HFFc6 (cell line): ENCODE measurements at places on chromosomes 2 and 18. TPM values are rescaled to one million over a fixed set of nuclear protein-coding genes. Genes with fewer than 3 reads are reported as not detected.

The UGT1A4 gene
- total RNA-seq = not detected in 3 replicates

The TUBB8B gene
- not detected in 3 replicates for total RNA-seq

The FOXI3 gene
- total RNA-seq = not detected in 3 replicates

The TUBA4B gene
- not detected in 3 replicates for total RNA-seq

The FBXO11 gene
- 42.3 to 51.6 TPM (median 47.4 TPM) in 3 replicates for total RNA-seq

The CCBE1 gene
- 152 and 204 TPM in 2 replicates for total RNA-seq

The HOXD12 gene
- 0.13 to 0.32 TPM in 2 of 3 replicates, not detected in the other for total RNA-seq

The CCDC85A gene
- total RNA-seq = 24.0 to 37.8 TPM (median 26.0 TPM) in 3 replicates

The C2orf78 gene
- total RNA-seq = not detected in 2 replicates

The AMER3 gene
- total RNA-seq = not detected in 3 replicates

The UGT1A7 gene
- not detected in 3 replicates for total RNA-seq

GRCh38 chr2:182548031-182548950, 121.5 kb upstream of the PDE1A start:
- no peak overlapping the region for H3K27ac ChIP-seq
- no peaks in the 10 kb centered on the region for H3K36me3 ChIP-seq
- no peaks in the 10 kb centered on the region for H3K27me3 ChIP-seq
- H3K4me3 ChIP-seq = no peak overlapping the region
- no peak for DNase-seq
- H3K4me1 ChIP-seq = peaks cover 33% of the 10 kb centered on the region

DNA sequence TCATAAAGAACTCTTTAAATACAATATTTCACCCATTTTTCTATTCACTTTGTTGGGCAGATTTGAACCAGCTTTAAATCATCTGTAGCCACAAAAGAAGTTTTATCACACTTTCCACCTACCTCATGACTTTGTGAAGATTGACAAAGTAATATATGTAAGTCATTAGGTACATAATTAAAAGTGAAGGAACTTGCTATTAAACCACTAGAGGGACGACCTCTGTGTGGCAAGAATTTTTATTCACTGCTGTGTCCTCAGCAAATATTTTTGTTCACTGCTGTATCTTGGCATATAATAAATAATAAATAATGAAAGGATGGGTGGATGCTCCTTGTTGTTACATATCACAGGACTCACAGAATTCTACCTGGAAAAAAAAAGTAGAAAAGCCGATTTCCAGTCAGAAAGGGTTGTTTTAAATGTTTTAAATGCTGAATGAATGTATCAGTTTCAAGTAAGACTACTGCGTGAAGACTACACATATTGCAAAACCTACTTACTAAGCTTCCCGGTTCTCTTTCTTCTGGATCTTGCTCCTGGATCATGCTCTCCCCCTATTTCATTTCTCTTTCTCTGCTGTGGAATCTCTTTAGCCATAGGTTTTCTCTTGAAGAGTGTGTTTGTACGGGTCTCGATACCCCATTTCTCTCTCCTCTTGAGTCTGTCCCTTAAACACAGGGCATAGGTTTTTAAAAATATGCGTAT, 44.8 kb downstream of the KCMF1 start:
- H3K4me1 ChIP-seq = peaks cover 77% of the 10 kb centered on the region
- no peak overlapping the region for H3K4me3 ChIP-seq
- peaks cover 7% of the 10 kb centered on the region for H3K36me3 ChIP-seq
- H3K27me3 ChIP-seq = peaks cover 2% of the 10 kb centered on the region; the same call in 1 of the 2 replicates

DNA sequence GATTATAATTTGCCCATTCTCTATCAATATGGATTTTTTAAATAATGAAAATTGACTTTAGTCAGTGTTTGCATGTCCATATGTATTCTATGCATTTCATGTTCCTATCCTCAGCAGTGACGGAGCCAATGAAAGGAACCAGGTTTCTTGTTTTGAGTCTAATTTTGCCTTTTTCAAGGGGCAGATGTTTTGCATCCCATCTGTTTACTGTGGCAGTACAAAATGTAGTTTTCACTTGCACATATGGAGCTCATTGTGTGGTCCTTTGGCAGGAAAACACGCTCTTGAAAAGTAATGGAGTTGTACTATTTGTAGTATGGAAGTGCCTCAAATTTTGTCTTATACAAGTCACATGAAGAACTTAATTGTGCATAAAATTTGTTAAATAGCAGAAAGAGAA, 127.8 kb downstream of the AGPS start:
- H3K27ac ChIP-seq = no peak overlapping the region
- H3K27me3 ChIP-seq = no peaks in the 10 kb centered on the region
- H3K4me3 ChIP-seq = no peak overlapping the region
- peaks cover 8% of the 10 kb centered on the region for H3K4me1 ChIP-seq
- 0 out of 2 replicates have a peak, but pooled peaks cover 3% of the 10 kb centered on the region for H3K36me3 ChIP-seq

GRCh38 chr2:236117401-236117800, 50.8 kb downstream of the GBX2 start:
- H3K27me3 ChIP-seq = no peaks in the 10 kb centered on the region; the same call in 1 of the 2 replicates
- peaks cover 13% of the 10 kb centered on the region for H3K36me3 ChIP-seq
- H3K27ac ChIP-seq = no peak overlapping the region
- no peak for DNase-seq
- no peaks in the 10 kb centered on the region for H3K4me1 ChIP-seq
- no peak overlapping the region for H3K4me3 ChIP-seq

DNA sequence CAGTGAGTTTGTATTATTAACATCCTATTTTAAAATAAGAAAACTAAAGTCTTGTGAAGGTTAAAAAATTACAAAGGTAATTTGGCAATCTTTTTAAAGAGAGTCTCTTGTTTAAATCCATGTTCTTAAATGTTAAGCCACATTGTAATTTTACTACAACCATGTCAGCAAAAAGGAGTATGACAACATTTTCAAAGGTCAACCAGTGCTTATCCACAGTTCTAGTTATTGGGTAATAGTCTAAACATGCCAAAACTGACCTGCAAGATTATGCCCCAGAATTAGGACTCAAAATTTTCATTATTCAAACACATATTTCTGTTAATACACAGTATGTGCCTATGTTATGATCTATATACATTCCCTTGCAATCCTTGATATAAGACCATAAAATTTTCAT, 1312.6 kb upstream of the CHAC2 start:
- no peaks in the 10 kb centered on the region for H3K36me3 ChIP-seq
- H3K27ac ChIP-seq = no peak overlapping the region
- no peak overlapping the region for H3K4me3 ChIP-seq
- DNase-seq = no peak
- 0 out of 2 replicates have a peak, but pooled peaks cover 6% of the 10 kb centered on the region for H3K4me1 ChIP-seq

- peaks cover 22% of the 10 kb centered on the region for H3K4me1 ChIP-seq
- DNase-seq = no peak
- H3K4me3 ChIP-seq = peak overlapping the region; percentile 97
- H3K27me3 ChIP-seq = no peaks in the 10 kb centered on the region
These were observed 25.8 kb upstream of the TMEM182 start for GRCh38 chr2:102736110-102736409.

DNA sequence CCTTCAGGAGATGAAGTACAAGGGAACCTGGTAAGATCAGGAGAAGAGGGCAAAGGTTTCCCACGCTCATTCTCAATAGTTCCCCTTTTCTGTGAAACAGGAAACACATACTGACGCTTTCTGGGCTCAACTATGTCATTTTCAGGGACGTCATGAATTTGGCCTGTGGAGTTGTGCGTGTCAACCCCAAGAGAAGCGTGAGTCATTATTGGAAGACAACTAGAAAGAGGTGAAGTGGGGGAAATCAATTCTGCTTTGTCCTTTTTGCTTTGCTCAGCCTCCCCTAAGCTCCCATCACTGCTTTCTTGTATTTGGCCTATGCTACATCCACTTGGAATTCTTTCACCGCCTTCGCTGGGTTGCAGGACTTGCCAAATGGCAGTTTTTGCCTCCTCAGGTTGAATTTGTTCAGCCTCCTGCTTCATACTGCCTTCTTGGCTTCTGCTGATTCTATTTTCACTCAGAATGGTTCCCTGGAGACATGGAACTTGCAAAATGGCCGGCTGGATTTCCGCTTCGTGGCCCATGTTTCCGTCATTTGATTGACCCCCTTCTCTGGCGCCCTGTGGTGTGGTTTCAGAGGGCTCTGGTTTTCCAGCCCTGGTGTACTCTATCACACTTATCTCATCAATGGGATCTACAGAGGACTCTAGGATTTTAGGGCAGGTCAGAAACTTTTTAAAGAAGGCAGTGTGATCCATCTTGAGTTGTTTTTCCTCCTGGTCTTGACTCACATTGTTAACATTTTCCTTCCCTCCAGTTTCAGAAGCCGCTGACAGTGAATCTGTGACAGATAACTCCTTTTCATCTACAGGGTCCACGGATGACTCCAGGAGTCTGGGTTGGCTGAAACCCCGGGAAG, 93.3 kb downstream of the ALPK2 start:
- peaks cover 2% of the 10 kb centered on the region; the same call in 1 of the 2 replicates for H3K27me3 ChIP-seq
- H3K4me3 ChIP-seq = no peak overlapping the region
- no peak for DNase-seq
- peak overlapping the region; percentile 16; the same call in 1 of the 2 replicates for H3K27ac ChIP-seq

- H3K36me3 ChIP-seq = peaks cover 14% of the 10 kb centered on the region; the same call in 1 of the 2 replicates
- H3K27me3 ChIP-seq = no peaks in the 10 kb centered on the region; the same call in 1 of the 2 replicates
- no peak for DNase-seq
- H3K4me1 ChIP-seq = peaks cover 34% of the 10 kb centered on the region
- H3K27ac ChIP-seq = no peak overlapping the region
- H3K4me3 ChIP-seq = no peak overlapping the region
These were observed 119.2 kb upstream of the STK17B start for GRCh38 chr2:196290569-196290968.

DNA sequence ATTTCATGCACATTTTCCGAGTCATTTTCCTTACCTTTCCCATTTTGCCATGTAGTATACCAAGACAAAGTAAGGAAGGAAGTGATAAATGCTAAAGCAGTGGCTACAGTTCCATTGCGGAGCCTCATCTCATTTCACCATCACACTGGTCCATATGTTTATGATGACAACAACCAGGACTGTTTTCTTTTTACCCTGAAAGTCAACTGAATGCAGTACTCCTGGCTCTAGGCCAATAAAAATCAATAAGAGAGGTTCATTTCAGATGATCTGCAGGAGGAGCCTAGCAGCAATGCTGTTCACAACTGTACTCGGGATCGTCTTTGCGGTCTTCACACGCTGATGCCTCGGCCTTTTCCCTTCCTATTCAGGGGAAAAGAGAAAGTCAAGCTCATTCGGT, 4.7 kb downstream of the MGAT4A start:
- H3K27me3 ChIP-seq = peaks cover 31% of the 10 kb centered on the region
- DNase-seq = no peak
- H3K36me3 ChIP-seq = no peaks in the 10 kb centered on the region
- H3K4me1 ChIP-seq = no peaks in the 10 kb centered on the region
- no peak overlapping the region for H3K4me3 ChIP-seq

DNA sequence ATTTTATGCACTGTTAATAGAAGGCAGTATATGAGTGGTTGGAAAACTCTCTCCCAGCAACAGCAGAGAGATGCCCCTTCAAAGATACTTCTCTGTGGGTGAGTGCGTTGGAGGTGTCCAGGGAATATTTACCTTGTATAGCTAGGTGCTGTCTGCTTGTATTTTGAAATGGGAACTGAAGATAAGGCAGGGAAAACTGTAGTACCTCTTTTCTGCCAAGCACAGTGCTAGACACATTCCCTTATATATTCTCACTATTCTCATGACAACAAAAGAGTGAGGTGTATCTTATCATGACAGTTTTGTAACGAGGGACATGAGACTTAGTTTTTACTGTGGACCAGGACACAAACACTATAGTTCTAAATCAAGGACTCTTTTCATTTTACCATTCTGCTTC, 2.1 kb downstream of the TTC39C start:
- DNase-seq = no peak
- H3K27me3 ChIP-seq = peaks cover 10% of the 10 kb centered on the region
- peaks cover 28% of the 10 kb centered on the region for H3K4me1 ChIP-seq
- H3K36me3 ChIP-seq = peaks cover 6% of the 10 kb centered on the region
- no peak overlapping the region for H3K27ac ChIP-seq

- H3K4me1 ChIP-seq = peaks cover 34% of the 10 kb centered on the region
- DNase-seq = no peak
- H3K27ac ChIP-seq = no peak overlapping the region
These were observed 1.2 kb downstream of the EFEMP1 start for GRCh38 chr2:55922291-55922907.

- no peak overlapping the region for H3K4me3 ChIP-seq
- DNase-seq = no peak
- peaks cover 16% of the 10 kb centered on the region for H3K36me3 ChIP-seq
- H3K27ac ChIP-seq = no peak overlapping the region
- H3K4me1 ChIP-seq = peaks cover 3% of the 10 kb centered on the region
These were observed 891.6 kb upstream of the ZEB2 start for GRCh38 chr2:145411493-145411892.

DNA sequence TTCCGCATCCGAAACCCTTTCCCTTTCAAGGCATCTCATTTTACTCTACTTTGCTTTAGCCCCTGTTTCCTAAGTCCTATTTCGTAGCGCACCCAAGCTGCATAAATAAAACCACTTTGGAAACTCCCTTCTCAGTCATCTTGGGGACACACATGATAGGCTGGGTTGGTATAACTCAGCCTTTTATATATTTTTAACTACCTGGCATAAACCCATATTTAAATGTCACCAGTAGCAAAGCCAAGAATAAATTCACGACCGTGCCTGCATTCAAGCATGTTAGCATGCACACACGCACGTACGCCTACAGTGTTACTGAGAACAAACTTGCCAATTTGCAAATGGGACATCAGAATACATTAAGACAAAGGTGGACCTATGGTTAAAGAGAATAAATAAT, 564.7 kb upstream of the PIK3C3 start:
- H3K27me3 ChIP-seq = peaks cover 1% of the 10 kb centered on the region
- no peak overlapping the region for H3K4me3 ChIP-seq
- peaks cover 5% of the 10 kb centered on the region; the same call in 1 of the 2 replicates for H3K4me1 ChIP-seq
- no peak overlapping the region for H3K27ac ChIP-seq
- no peak for DNase-seq

GRCh38 chr2:96449174-96449573, 56.0 kb downstream of the NEURL3 start:
- H3K27ac ChIP-seq = no peak overlapping the region
- H3K4me1 ChIP-seq = no peaks in the 10 kb centered on the region
- H3K4me3 ChIP-seq = no peak overlapping the region
- H3K36me3 ChIP-seq = no peaks in the 10 kb centered on the region
- DNase-seq = no peak

DNA sequence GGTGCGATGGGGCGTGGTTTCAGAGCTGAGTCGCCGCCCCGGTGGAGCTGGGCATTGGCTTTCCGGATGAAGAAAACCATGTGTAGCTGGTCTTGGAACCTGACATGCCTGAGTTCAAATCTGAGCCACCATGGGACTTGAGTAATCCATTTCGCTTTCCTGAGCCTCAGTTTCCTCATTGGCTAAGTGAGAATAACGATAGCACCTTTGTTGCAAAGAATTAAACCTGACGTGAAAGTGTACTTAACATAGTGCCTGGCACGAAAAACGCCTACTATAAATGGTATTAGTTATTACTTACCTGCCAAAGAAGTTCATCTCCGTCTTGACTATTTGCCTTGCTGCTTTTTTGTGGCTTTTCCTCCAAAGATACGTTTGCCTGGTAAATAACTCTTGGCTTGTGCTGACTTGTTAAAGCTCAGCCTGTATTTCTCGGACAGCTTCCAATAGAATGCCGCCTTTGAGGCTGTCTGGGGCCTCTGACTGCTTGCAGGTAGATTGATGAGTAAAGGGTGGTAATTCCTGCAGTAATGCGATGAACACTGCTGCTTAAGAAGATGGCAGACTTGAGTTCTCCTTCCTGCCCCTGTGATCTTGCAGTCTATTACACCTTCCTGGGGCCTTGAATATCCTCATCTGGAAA, 1.3 kb downstream of the CDCA7 start:
- peaks cover 18% of the 10 kb centered on the region for H3K4me1 ChIP-seq
- no peak overlapping the region; the same call in 1 of the 2 replicates for H3K27ac ChIP-seq

- no peaks in the 10 kb centered on the region for H3K27me3 ChIP-seq
- H3K4me1 ChIP-seq = no peaks in the 10 kb centered on the region
- H3K36me3 ChIP-seq = no peaks in the 10 kb centered on the region; the same call in 1 of the 2 replicates
- no peak overlapping the region for H3K4me3 ChIP-seq
- H3K27ac ChIP-seq = no peak overlapping the region
These were observed 168.5 kb downstream of the CBLN2 start for GRCh38 chr18:72375618-72376017.

- peak overlapping the region; percentile 83 for H3K27ac ChIP-seq
- H3K27me3 ChIP-seq = no peaks in the 10 kb centered on the region; the same call in 1 of the 2 replicates
- H3K4me3 ChIP-seq = peak overlapping the region; percentile 49
- peak; percentile 71 for DNase-seq
- H3K36me3 ChIP-seq = no peaks in the 10 kb centered on the region; the same call in 1 of the 2 replicates
These were observed 27.8 kb upstream of the COL6A3 start for GRCh38 chr2:237441605-237442274.
